Dorsolateral prefrontal cortex (tissue), 122 donors: ENCODE measurements at places on chromosomes 3 and 15.

GRCh38 chr3:186869253-186870100 lies 27.0 kb downstream of the ADIPOQ start:
- DNase-seq = no peak

GRCh38 chr15:80999623-81000036 lies 1.1 kb upstream of the TLNRD1 start:
- no peak for DNase-seq

DNA sequence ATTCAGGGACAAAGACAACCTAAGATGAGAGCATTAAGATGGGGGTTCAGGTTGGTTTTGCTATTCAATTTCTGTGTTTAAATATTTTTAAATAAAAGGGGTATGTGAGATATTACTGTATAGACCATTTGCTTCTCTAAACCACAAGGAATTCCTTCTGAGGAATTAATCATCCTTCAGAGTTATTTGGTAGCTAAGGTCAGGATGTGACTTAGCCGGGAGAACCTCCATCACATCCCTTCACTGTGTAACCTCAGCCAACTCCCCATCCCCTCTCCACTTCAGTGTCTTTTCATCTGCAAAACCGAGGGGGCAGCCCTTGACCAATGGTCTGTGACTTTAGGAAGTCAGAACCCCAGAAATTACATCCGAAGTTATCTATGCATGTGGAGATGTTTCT lies 48.7 kb upstream of the SKOR1 start:
- DNase-seq = no peak

DNA sequence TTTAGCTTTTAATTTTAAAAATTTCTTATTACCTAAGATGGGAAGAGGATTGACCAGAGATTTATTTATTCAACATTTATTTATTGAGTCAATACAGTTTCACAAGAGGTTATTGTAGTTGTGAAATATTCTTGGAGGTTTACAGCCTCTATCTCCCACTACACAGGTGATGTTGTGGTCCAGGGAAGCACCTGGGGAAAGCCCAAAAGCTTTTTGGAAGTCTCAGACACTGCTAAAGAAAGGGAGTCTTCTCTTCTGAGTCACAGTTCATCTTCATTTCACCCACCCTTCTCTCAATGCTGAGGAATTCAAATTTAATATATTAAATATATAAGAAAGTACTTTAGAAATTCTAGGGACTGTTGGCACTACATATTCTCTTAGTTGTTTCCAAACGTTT lies 41.8 kb downstream of the SERPINI1 start:
- no peak for DNase-seq

- DNase-seq = no peak
Measured at GRCh38 chr3:58502872-58503271, 11.0 kb downstream of the KCTD6 start.

- DNase-seq = no peak
Measured at GRCh38 chr3:30347679-30348216, 258.7 kb upstream of the TGFBR2 start.

DNA sequence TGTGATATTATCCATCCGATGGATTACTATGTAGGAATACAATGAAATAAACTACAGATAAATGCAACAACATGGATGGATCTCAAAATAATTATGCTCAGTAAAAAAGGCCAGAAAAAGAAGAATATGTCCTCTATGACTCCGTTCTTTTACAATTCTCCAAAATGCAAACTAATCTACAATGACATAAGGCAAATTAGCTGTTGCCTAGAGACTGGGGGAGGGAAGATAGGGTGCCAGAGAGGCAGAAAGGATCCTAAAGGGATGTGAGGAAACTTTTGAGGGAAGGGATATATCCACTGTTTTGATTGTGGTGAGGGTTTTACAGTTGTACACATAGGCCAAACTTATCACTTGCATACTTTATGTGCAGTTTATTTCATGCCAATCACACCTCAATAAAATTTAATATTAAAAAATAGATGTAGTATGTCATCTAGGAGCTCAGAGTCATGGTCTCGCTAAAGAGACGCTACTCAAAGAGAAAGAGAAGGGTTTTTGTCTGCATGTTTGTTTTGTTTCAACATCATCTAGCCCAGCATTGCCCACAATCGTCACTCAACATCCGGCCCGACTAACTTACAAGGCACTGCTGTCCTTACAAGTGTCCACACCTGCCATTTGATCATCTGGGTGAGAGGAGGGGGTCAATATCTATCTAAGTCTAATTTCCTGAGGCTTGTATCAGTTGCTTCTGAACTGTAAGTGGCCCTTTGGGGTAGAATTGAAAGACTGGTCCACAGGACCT lies 29.5 kb downstream of the HES1 start:
- no peak for DNase-seq

- no peak for DNase-seq
Measured at GRCh38 chr3:158105119-158105709, 1.0 kb downstream of the SHOX2 start.

DNA sequence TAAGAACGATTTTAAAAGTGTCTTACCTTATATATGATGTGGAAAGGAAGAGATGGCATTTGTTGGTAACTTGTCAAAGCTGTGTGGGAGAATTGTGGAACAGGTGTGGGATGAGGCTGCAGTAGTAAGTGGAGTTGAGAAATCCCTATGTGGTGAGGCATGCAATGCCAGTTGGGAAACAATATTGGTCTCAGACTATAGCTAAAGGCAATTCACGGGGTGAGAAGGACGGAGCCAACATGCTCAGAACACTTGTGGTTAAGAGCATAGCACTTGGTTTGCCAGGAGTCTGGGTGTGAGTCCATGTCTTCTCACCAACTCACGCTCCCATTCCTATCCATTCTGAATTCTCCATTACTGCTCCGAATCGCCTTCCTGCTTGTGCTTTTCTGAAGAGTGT lies 615.6 kb upstream of the ADAMTS9 start:
- DNase-seq = no peak
